ENCODE measurements at places on chromosomes 1 and 21.

DNA sequence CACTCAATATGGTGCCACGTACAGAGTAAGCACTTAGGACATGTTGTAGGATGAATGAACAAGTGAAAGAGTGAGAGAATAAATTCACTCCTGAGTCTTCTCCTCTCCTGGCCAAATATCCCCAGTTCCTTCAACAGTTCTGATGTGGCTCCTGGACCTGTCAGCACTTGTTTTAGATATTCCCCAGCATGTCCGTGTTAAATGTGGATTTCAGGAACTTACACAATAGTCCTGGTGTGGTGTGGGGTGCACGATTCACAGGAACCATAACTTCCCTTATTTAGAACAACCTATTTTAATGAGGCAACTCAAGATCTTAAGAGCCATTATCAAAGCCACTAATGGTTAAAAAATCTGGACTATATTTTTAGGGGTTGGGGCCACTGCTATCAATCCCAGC is 39.0 kb upstream of the MYSM1 start:
- no peak for DNase-seq

GRCh38 chr1:185674201-185674600 is 60.0 kb upstream of the HMCN1 start:
- no peak for DNase-seq

- DNase-seq = no peak
These were observed 75.7 kb upstream of the KIF26B start for GRCh38 chr1:245079021-245079609.

GRCh38 chr1:212622467-212622866 is 13.9 kb downstream of the ATF3 start:
- DNase-seq = no peak

GRCh38 chr1:66350001-66350547 is 183.9 kb upstream of the SGIP1 start:
- DNase-seq = no peak

GRCh38 chr1:211017075-211017718 is 116.8 kb downstream of the KCNH1 start:
- no peak for DNase-seq

DNA sequence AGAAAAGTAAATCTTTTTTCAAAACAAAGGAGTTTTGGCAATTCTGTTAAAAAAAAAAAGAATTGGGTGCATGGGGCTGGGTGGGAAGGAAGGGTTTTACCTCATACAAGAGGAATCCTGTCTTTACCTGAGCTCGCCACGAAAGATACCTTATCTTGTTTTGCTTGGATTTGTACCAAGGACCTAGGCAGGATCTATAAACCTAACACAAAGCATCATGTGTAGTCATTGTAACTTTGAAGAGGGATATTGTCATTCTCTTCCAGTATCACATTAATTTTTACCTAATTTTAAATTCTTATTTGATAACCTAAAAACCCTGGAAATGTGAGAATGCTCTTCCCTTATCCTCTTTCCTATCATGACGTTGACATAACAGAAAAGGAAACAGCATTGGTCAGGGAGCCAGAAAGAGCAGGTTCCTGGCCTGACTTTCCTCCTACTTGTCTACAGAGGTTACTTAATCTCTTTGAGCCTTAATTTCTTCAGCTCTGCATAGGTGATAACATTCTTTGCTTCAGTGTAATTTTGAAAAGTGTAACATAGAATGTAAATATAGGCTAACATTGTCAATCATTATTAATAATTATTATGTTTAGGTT is 4.0 kb upstream of the LAMC1 start:
- DNase-seq = no peak

- DNase-seq = no peak
These were observed 44.1 kb downstream of the NPHP4 start for GRCh38 chr1:5947978-5948680.

GRCh38 chr1:33790577-33790976 is 73.3 kb upstream of the HMGB4 start:
- no peak for DNase-seq

DNA sequence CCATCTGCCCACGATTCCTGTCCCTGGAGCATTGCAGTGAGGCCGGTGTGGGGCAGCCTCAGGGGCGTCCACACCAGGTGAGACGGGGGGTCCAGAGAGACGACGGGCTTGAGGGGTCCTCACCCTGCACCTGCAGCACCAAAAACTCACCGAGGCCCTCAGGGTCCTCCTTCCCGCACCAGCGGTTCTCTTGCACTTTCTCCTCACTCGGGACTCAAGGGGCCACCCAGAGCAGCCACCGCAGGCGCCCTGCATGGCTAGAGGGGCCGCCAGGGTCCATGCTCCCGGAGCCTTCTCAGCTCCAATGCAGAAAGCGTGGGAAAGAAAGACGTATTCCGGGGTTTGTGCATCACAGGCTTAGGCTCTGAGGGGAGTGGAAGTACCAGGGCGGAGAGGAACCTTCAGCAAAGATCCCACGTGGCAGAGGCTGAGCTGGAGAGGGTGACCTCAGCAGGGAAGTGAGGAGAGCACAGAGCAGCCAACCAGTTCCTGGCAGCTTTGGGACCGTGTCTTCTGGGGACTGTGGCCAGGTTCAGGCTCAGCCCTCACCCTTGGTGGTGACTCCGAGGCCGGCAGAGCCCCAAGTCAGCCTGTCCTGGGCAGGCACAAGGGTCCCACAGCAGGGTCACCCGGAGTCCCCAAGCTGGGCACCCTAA is 19.5 kb upstream of the COL6A2 start:
- DNase-seq = no peak

- no peak for DNase-seq
These were observed 20.7 kb downstream of the PDIK1L start for GRCh38 chr1:26132128-26132833.

DNA sequence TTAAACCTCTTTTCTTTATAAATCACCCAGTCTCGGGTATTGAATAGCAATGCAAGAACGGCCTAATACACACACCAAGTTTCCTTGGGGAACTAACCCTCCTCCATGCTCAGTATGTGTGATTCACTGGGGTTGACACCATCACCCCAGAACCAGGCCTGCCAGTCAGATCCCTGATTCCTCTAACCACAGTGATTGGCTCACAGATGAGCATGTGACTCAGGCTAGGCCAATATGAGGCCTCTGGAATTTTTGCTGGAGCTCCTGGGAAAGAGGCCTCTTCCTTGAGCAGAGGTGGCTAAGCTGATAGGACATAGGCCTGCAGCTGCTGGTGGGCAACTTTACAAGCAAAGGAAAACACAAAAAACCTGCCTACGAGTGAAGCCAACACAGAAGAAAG is 74.7 kb upstream of the ZBTB40 start:
- DNase-seq = no peak

- DNase-seq = peak; percentile 92
These were observed at the start of gene USP33 for GRCh38 chr1:77759071-77760028. USP33 (minus strand) TSS chr1:77759852; CDS start chr1:77741697, 18,155 bp downstream.

DNA sequence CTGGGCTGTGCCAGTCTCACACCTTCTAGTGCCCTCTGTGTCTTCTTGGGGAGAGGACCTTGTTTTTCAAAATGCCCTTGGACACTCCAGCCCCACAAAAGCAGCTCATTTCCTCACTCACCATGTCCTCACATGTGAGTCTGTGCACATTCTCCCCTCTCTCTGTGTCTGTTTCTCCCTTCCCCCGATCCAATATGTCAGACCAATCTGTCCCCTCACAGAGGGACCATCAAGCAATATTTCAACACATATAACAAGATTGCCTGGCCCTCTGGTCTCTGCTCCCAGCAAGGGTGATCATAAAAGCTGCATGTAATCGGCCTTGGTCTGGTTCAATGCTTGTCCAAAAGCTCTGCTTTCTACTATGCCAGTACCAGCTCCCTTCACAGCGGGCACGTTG is 261.2 kb downstream of the MATN1 start:
- DNase-seq = no peak

DNA sequence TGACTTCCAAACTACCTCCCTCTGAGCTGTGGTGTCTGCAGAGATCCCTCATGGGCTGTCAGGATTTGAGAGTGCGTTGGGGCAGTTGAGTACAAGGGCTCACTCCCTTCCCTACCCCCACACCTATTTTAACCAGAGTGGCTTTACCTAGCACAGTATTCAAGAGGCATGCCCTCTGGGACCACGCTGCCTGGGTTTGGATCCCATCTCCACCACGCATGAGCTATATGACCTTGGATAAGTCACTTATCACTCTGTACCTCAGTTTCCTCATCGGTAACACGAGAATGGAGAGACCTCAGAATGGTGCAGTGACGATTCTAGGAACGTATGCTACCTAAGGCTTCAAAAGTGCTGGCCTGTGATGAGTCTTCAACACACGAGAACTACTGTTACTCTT is 147.3 kb upstream of the WNT4 start:
- no peak for DNase-seq

DNA sequence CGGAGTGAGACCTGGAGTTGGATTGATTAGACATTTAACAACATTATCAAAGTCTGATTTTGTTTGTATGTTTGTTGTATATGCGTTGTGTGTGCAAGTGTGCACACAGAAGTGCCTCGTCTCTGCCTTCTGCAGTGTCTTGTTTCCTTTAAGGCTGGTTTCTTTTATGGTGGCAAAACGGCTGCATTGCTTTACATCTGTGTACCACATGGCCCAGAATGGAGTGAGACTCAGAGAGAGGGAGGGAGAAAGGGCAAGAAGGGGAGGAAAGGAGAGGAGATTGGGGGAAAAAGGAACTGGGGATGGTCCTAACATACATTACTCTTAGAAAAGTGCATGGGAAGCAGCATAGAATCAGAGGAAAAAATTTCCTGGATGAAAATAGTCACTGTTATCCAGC is 99.7 kb upstream of the WLS start:
- DNase-seq = no peak

- DNase-seq = no peak
These were observed 38.2 kb downstream of the ALG14 start for GRCh38 chr1:95034506-95034905.

- DNase-seq = no peak
These were observed 589.4 kb downstream of the PLPP3 start for GRCh38 chr1:55990007-55990406.

GRCh38 chr1:59333626-59334277 is 36.9 kb downstream of the FGGY start:
- no peak for DNase-seq

- DNase-seq = no peak
These were observed 611 bp upstream of the PIK3C2B start for GRCh38 chr1:204495078-204495753.

DNA sequence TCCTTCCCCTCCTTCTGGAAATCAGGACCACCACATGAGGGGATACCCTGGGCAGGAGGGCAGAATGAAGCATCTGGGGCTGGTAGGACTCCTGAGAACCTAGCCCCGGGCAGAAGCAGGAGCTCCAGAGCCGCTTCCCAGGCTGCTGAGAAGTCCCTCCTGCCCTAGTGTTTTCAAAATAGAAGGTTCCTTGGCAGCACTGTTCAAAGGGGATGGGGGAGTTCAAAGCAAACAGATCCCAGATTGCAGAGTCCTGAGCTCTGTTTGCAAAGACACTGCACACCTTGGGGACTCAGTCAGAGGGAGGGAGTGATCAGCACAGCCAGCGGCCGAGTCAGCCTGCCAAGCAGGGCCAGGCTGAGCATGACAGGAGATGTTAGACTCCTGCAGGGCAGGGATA is 177.8 kb downstream of the PTPRU start:
- no peak for DNase-seq

GRCh38 chr1:183200451-183200850 is 14.4 kb downstream of the LAMC2 start:
- DNase-seq = no peak

- DNase-seq = no peak
These were observed 247.9 kb downstream of the ADGRL2 start for GRCh38 chr1:82048596-82048995.

Data from activated T-cell treated with anti-CD3 and anti-CD28 coated beads for 48 hours (primary cell).